ENCODE measurements at places on chromosomes 3 and 15.
A peak's percentile ranks its signal among the peaks of the same experiment; 100 is the strongest.

DNA sequence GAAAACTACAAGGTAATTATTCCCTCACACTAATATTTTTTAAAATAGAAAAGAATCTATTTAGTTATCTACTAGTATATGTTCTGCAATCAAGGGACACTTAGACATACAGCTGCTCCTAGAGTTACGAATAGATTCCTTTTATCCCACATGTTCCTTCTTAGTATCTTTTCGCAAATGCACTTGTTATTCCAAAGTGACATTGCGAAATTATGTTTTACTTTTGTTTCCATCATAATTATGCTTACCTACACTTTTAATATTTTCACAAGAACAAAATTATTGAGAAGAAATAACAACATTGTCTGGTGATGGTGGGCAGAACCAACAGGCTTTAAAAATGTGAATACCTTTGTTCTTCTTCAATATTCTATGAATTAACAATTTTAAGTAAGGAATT is 107.1 kb upstream of the MELTF start:
- DNase-seq: no peak

GRCh38 chr3:109702252-109702651 is 364.9 kb upstream of the DPPA4 start:
- peak; percentile 26 for DNase-seq

DNA sequence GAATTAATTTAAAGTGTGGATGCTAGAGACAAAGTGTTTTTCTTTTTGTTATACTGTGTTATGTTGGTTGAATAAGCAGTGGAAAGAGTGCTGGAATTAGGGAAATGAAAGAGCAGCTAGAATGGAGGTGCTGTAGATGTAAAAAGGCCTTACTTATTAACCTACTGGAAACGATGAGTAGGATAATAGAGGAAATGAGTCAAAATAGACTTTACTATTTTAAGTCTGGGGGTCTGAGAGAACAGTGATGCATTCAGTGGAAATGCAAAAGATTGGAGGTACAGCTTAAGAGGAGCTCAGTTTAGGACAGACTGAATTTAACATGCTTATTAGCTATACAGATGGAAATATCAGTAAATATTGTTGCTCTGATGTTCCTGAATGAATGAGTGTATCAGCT is 674.0 kb downstream of the OTOL1 start:
- peak; percentile 36 for DNase-seq

GRCh38 chr3:112757197-112757596 is 89.5 kb downstream of the CD200R1L start:
- DNase-seq: peak; percentile 41

GRCh38 chr3:157122116-157122515 is 37.8 kb downstream of the CCNL1 start:
- peak; percentile 93 for DNase-seq

GRCh38 chr15:87047203-87047965 is 967.7 kb downstream of the AGBL1 start:
- DNase-seq: no peak

DNA sequence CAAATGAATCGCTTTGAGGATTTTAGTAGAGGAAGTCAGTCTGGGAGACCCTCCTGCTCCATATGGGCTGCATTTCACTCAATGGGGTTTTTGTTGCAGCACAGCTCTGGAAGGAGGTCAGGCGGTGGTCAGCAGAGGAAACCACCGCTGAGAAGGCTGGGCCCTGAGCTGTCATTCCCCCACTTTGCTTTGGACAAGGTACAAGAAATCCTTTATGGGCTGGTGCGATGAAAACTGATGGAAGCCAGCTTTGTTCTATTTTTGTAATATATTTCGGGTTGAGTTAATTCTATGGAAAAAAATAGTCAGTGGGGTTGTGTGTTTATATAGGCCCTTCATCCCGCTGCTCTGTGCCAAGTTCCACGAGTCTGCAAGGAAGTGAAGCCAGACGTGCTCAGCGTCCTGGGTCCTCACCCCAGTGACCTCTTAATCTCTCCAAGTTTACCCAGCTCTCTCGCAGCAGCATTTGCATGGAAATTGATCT is 157.1 kb upstream of the TMC3 start:
- DNase-seq: peak; percentile 2

- peak; percentile 86 for DNase-seq
Observed at GRCh38 chr15:74127255-74127953, 3.0 kb upstream of the ISLR2 start.

GRCh38 chr3:124097362-124098131 is 105.6 kb upstream of the ROPN1 start:
- peak; percentile 38 for DNase-seq

DNA sequence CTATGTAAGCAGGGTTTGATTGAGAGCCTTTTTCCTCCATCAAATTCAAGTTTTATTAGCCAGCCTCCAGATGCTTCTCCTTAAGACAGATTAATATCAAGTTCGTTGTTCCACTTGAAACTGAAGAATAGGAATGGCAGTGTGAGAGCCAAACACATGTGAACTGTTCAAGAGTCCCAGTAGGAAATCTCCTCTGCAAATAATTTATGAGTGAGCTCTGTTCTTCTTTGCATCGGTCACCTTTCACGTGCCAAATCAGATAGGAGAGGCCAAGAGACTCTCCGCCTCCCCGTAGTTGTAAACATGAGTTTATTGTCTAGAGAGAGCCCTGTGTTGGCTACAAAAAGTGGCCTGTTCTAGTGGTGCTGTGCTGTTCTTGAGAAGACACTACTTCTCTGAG is 372.1 kb upstream of the NR2F2 start:
- no peak for DNase-seq

DNA sequence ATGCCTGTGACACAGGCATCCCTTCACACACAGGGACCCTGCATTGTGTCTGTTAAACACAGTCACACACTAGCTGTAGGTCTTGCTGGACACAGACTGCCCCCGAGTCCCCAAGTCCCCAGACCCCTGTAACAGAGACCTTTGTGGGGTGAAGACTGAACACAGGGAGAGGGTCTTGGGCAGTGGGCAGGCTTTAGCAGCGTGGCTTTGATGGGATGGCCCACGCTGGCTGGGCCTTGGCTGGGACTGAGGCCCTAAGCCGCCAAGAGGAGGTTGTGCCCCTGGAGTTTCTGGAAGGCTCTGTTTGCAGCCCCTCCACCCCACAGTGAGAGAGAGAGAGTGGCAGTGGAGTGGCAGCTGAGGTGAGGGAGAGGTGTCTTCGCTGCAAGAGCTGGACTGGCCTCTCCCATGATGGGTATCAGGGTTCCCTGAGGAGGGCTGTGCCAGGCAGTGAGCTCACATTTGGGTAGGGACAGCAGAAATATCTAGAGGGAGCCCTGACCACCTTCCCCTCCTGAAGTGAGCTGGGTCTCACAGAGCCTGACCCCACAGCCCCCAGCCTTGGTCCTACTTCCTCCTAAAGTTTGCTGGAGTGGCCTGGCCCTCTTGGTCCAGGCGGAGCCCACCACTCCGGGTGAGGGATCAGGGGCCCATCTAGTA is 635 bp upstream of the VILL start:
- no peak for DNase-seq

- DNase-seq: peak; percentile 74
Observed at GRCh38 chr3:152474585-152474984, 205.9 kb downstream of the MBNL1 start.

DNA sequence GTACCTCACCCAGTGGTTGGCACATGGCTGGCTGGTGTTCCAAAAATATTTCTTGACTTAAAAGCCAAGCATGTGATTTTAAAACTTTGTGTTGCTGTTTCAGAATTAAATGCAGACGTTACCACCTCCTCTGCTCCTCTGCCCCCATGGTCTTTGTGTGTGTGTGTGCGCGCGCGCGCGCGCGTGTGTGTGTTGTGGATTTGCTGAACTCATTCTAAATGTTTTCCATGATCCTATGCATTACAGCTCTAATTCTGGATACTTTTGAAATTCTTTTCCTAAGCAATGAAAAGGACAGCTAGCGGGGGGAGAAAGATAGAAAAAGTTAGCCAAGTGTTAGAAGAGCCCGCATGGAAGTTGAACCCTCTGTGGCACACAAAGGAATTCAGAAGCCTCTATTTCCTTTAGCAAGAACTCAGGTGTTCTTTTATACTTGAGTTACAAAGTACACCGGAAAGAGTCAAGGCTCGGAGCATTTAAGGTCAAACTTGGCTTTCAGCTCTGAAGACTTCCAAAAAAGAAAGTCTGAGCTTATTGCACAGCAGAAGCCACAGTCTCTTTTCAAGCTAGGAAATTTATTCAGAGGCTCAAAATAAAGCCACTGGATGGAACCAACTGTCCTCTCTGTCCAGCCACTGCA is 350.5 kb upstream of the TBL1XR1 start:
- no peak for DNase-seq

GRCh38 chr3:13497386-13497785 is 17.3 kb downstream of the HDAC11 start:
- no peak for DNase-seq

DNA sequence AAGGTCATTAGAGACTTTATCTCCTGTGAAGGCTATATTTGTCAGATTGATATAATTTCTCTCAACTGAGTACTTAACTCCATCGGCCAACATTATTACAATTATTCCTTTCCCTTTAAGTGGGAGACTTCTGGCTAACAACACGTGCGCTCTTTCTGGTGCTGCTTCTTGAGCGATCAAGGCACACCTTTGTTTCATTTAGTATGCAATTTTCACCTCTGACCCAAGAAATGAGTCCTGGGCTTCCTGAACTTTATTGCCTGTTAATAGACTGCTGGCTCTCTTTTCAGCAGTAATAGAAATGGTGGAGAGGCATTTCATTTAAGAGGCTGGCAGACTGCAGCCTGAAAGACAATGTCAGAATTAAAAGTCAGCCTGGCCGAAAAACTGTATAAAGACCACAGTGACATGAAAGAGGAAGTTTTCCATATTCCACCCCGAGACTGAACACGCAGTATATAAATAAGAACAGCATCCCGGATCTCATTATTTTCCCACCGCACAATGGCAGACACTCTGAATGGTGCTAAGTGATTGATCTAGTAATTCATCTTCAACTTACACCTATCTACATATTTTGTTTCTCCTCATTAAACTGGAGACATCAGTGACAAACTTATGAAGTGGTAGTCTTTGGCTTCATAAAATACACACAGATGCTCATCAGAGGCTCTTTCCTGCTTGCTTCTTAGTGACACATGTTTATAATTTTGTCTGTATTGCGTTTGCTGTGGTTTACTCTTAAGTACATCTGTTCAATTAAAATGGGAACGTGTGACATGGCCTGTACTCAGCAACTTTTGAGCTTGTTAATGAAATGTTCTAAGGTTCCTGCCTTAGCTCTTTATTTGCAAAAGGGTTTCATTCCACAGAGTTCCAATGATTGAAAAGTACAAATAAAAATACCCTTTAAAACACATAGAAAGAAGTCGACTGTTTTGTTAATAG is 299.9 kb downstream of the MECOM start:
- no peak for DNase-seq

DNA sequence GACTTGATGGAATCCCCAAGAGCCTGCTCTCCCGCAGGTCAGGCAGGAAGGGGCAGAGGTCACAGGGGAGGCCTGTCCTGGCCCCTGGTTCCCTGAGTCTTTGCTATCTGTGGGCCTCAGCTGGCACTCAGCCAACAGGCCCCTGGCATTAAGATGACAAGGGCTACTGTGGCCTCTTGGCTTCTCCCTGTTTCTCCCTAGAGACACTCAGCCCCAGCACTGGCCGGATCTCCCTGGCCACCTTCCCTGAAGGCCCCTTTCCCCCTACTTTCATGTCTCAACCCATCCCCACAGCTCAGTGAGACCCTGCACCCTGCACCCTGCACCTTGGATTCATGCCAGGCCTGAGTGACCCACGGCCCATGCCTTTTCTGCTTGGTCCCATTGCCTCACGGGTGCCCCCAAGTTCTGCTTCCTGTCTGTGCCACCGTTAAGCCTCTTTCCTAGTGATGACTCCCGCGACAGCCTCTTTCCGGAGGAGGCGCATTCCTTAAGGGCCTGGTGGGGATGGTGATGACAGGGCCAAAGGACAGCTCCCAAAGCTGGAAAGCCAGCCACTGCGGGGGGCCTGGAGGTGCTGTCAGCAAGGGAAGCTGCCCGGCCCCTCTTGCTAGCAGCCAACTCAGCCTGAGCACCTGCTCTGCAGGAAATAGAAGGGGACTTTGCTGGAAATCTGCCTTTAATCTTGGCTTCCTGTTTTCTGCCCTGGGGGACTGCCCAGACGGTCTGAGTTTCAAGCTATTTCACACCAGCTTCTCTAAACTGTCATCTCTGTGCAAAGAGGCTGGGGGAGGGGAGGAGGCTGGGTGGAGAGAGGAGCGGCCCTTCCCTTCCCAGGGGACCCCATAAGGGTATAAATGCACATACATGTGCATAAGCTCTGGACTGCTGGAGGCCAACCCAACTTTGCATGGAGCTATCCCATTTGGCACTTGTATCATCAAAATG is 4.8 kb upstream of the CSK start:
- no peak for DNase-seq

- DNase-seq: no peak
Observed at GRCh38 chr3:69079269-69080159, 651 bp downstream of the UBA3 start.

DNA sequence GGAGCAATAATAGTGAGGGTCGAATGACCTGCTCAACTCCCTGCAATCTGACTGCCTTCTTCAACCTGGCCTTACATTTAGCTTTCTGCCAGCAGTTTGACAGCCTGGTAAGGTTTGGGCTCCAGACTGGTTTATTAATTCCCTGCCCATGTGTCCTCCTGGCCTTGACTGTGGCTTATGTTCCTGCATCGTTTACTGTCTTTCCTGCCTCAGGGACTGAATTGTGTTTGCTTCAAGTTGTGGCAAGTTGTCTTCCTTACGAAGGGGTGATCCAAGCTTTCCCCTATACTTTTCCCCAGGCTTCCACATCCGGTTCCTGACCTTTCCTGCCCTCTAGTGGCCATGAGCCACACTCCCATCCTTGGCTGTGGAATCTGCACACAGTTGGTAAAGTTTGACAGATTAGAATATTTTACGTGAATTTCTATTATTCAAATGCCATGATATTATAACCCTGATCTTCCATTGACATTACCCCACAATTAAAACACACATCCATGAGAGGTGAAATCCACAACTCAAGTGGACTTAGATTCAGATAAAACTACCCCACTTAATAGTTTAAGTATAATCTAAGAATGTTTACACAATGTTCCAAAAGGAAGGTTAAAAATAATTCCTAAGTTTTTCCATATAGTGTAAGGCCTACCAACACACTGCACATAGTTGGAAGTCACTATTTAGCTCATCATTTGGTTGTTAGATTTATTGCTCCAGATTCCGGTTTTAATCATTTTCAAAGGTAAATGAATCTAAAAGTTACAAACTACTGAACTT is 95.7 kb downstream of the NEDD4 start:
- DNase-seq: peak; percentile 63

- no peak for DNase-seq
Observed at GRCh38 chr15:90213122-90213817, 12.1 kb downstream of the SEMA4B start.

DNA sequence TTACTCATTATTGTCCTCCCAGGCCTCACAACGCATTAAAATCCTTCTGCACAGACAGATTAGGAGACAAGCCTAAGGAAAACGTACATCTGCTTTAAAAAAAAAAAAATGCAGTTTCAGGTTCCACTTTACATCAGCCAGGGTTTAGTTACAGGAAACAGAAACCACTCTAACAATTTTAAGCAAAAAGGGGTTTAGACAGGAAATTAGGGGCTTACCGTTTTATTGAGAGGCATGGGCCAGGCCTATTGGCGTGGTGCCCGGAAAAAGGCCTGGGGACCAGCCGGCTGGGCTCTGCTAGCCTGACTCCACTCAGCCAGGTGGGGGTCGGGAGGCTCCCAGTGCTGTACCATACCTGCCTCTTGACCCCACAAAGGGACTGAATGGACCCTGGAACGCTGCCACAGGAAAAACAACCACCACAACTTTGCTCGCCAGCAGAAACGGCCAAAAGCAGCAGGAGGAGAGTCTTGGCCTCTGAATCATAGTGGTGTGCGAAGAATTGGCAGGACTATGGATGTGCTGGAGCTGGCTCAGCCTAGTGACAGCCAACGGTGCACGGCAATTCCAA is 124.3 kb downstream of the CHSY1 start:
- peak; percentile 87 for DNase-seq
